ENCODE measurements at places on chromosomes 13 and 19.

GRCh38 chr19:5749505-5749904 is 29.1 kb downstream of the CATSPERD start:
- DNase-seq: no peak

DNA sequence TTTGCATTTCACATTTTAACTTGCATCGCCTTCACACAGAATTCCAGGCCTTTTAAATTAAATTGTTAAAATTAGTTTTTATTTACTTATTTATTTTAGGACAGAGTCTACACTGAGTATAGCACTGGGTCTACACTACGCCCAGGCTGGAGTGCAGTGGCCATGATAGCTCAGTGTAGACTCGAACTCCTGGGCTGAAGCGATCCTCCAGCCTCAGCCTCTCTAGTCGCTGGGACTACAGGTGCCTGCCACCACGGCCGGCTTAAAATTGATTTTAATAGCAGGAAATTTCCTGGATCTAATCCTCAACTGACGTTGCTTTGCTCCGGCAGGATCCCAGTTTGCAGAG is 301 bp upstream of the ZNF610 start:
- no peak for DNase-seq

- no peak for DNase-seq
Observed at GRCh38 chr19:7516333-7516732, 430 bp downstream of the ZNF358 start.

DNA sequence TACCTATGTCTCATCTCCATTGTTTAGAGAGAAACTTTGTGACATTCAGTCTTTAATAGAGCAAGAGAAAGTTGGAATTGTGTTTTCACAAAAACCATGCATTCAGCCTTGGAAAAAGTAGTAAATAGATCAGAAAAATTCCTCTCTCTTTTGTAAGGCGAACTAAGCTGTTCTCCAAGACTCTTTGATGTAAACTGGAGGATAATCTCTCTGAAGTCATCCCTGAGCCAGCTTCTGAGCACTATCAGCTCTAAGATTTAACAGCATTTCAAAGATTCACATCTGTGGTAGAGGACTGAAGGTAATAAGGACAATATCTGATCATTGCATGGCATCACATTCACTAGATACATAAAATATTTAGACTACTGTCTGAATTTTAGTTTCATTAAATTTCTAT is 904.6 kb upstream of the ATXN8OS start:
- DNase-seq: no peak

DNA sequence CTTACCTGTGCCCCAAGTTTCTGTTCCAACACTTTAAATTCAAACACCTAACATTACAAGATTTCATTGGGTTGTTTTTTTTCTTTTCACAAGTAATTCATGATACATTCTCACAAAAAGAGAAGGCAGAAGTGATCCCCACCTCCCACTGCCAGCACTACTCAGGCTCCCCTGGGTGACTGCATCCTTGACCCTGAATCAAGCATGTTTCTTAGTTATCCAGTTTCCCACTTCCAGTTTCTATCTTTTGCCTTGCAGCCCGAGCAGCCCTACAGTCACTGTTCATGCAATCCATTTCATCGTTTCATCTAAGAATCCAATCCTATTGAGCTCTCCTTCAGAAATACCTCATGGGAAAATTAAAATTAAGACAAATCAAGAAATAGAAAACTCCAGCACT is 61.4 kb downstream of the RNASEH2B start:
- DNase-seq: no peak

- no peak for DNase-seq
Observed at GRCh38 chr19:19256072-19256969, 16.8 kb downstream of the TM6SF2 start.

DNA sequence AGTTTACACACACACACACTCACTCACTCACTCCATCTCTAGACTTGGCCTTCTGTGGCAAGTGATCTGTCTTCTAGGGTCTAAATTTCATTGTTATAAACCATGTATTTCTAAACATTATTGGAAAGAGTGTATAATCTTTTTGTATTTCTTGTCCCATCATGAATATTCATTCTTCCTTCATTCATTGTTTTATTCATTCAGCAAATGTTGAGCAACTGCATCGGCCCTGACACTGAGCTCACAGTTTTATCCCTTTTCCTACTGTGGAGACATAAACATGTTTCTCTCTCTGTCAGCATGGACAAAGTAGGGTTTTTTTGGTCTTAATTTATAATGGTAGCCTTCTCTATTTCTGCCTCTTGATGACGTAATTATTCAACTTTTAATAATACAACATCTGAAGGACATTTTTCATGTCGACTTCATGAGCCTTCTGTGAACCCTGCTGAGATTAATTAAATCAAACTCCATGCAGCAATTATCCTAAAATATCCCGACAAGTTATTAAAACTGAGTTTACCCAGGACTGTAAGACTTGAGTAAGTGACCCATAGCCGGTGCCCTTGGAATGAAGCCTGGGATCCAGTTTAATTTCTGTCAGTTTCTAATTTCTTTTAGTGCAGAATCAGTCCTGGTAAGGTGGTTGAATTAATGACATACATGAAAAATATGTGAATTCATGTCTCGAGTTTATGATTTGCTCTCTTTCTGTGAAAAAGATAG is 7.3 kb downstream of the SPATA13 start:
- no peak for DNase-seq

DNA sequence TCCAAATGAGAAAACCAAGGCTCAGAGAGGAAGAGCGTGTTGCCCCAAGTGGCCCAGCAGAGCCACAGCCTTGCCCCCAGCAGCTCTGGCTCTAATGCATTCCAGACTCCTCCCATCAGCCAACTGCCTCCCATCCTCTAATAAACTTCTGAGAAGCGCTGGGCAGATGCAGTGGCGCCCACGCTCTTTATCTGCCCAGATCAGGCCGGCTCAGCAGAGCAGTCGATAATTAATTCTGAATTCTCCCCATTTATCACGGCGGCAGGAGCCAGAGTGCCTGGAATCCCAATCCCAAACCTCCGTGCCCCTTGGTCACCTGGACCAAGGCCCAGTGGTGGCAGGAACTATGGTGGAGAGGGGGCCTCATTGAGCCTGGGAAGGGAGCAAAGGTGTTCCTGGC is 13.9 kb downstream of the TINCR start:
- DNase-seq: no peak

- no peak for DNase-seq
Observed at GRCh38 chr13:28286263-28286662, 147.9 kb downstream of the PAN3 start.

GRCh38 chr19:50383001-50383851 is 921 bp upstream of the POLD1 start:
- DNase-seq: no peak

DNA sequence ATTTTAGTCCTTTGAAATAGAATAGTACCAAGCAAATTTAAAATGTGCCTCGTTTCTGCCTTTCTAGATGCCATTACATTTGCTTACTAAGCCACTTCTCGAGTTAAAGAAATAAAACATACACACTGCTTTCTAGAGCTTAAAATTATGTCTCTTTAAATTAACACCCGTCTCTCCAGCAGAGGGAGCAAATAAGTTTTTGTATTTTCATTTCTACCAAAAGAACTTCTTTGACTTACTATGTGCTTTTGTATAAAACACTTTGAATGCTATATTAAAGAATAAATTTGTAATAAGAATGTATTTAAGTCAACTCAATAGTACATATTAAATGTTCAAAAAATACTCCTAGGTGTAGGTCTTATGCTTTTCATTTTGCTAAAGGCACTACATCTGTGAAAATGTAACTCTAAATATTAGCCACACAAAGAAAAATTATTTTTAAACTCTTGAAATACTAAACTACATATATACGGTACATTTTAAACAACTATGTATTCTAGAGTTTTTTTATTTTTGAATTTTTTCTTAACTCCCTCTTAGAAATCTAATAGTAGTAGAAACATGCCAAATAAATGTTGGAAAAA is 269.3 kb upstream of the MIR17HG start:
- DNase-seq: no peak

DNA sequence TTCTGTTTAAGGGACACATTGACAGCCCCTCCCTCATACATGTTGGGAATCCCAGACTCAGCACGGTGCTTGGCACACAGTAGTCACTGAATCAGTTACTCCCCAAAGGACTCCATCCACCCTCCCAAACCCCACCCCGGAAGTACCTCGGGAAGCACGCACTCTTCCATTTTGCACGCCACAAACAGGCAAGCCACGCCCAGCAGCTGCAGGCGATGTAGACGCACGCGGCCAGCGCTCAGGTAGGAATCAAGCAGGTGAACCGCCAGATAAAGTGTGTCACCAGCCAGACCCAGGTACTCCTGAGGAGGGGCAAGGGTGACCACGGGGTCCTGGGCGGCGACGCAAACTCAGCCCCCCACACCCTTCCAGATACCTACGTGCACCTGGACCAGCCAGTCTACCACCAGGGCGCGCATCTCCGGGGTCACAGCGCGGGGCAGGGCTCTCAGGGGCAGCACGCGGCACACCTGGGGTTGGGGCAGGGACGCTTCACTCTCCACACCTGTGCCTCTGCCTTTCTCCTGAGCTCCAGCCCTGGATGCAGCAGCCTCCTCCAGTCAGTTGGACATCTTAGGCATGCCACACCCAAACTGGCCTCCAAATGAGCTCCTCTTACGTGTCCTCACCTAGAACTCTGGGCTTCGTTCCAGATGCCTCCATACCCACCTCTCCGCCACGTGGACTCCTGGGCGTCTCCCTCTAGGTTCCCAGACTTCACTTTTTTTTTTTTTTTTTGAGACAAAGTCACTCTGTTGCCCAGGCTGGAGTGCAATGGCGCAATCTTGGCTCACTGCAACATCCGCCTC is 1.9 kb downstream of the CCNP start:
- DNase-seq: no peak

GRCh38 chr13:107210723-107211030 is 642.7 kb upstream of the ARGLU1 start:
- no peak for DNase-seq

DNA sequence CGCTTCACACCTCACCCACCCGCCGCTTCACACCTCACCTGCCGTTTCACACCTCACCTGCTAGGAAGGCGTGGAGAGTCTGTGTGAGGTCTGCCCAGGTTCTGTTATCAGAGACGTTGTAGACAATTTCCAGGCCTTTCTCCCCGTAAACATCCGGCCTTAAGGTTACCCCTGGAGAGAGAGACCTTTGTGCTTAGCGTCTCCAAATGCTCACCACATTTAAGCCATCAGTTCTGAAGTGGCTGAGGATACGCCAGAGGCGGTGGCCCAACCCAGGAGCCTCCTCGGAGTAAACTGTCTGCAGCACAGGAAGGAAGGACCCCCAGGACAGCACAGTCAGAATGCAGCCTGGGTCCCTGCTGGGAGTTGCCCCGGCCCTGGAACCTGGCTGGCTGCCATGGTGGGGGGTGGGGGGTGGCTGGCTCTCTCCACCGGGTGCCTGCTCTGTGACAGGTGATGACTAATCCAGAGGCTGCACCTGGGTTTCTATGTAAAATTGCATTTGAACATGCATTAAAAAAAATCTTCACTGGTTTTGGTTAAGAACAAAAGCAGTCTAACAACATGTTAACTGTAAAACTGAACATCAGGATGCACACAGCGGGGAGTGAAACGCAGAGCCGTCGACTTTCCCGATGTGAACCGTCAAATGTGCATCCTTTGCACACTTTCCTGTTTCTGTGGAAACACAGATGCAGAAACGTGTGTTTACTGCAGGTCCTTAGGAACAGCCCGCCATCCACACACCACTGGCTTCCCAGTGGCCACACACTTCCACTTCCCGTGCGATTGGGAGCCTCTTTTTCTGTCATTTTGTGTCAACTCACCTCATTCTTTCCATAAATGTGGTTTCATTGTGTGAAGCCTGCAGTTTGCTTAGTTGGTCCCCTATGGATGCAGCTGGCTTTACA is 4.5 kb downstream of the ATP4B start:
- DNase-seq: no peak

DNA sequence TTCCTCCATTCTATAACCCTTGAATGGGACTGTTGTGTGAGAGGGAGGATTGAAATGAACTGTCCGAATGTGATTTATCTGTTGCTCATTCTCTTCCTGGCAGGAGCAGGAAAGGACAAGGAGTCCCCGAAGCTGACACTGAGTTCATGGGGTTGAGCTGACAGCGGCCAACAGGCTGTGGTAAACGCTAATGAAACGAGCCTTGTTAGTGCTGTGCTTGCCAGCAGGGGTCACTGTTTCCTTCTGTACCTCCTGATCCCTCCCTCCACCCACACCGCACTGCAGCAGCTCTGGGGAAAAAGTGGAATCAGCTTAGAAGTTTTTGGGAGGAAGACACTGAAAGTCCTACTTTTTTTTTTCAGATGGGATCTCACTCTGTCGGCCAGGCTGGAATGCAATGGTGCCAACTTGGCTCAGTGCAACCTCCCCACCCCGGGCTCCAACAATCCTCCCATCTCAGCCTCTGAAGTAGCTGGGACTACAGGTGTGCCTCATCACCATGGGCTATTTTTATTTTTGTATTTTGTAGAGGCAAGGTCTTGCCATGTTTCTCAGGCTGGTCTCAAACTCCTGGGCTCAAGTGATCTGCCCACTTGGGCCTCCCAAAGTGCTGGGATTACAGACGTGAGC is 6.7 kb upstream of the ZNF761 start:
- DNase-seq: peak; percentile 42

GRCh38 chr13:19023115-19023514 is 158.5 kb downstream of the TUBA3C start:
- no peak for DNase-seq

DNA sequence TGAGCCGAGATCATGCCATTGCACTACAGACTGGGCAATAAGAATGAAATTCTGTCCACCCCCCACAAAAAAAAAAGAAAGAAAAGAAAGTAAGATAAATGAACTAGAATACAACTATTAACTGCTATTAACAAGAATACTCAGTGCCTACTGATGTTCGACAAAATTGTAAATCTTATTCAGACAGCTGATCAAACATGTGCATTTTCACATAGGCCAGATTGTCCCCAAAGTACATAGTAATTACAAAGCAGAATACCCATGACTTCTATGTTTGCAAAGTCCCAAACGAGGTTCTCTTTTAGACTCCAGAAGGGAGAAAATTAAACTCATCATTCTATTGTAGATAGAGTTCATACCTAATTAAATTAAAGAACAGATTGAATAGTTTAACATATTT is 113.4 kb downstream of the UFM1 start:
- no peak for DNase-seq

DNA sequence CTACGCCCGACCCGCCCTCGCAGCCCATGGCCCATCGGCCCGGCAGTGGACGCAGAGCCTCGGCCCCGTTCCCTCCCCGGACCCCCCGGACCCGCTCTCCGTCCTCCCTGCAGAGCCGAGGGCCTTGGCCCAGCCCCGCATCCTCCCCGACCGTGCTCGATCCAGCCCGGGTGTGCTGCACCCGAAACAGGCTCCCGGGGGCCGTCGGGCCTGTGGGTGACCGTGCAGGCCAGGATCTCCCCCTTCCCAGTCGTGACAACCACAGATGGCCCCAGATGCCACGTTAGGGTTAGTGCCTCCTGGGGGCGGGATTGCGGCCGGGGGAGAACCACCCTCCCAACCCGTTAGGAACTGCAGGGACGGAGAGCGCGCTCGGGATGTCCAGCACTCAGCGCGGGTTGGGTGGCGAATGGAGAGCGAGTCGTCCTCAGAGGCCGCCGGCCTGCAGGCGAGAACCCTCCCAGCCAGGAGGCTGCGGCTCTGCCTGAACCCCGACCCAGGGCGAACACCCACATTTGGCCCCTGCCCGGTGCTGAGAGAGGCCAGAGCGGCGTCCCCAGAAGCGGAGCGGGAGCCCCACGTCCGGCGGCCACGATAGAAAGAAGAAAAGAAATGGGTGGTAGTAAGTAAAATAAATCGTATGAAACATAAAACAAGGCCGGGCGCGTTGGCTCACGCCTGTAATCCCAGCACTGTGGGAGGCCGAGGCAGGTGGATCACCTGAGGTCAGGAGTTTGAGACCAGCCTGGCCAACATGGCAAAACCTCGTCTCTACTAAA is 6.7 kb upstream of the MADCAM1 start:
- DNase-seq: no peak
